Stimulated activated CD4-positive, alpha-beta T cell treated with anti-CD3 and anti-CD28 coated beads, Interleukin-2, amount 100 ng/mL, for 24 hours (primary cell): ENCODE measurements at places on chromosomes 1 and 21.
A peak's percentile ranks its signal among the peaks of the same experiment; 100 is the strongest.

GRCh38 chr21:33117101-33117888 lies 47.4 kb downstream of the OLIG1 start:
- no peak for DNase-seq

- DNase-seq: peak; percentile 27
Measured at GRCh38 chr1:235336903-235337302, 8.5 kb downstream of the GGPS1 start.

GRCh38 chr1:197725044-197725443 lies 50.2 kb downstream of the DENND1B start:
- DNase-seq: no peak

GRCh38 chr1:115296981-115297380 lies 41.1 kb downstream of the NGF start:
- no peak for DNase-seq

- no peak for DNase-seq
Measured at GRCh38 chr1:175648927-175649326, 94.5 kb downstream of the TNR start.

- no peak for DNase-seq
Measured at GRCh38 chr1:223621312-223621734, 44.2 kb downstream of the CAPN8 start.

- no peak for DNase-seq
Measured at GRCh38 chr1:36542962-36543515, 60.3 kb upstream of the CSF3R start.

DNA sequence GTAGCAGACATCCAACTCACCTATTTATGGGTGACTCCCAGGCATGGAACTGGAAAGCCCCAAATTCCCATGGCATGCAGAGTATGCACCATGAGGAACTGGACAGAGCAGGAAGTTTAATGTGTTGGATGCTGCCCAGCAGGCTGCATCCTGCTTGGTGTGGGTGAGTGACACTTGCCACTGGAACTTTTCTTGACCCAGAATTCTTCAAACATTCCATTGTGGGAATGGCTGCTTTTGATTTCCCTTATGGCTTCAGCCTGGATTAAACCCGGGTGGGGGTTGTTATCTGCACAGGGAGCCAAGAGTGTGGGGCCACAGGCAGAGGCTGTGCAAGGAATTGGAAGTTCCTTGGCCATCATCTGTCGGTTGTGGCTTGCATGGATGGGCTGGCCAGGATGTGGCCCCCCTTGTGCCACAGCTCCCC lies 26.9 kb upstream of the BACE2 start:
- DNase-seq: no peak

DNA sequence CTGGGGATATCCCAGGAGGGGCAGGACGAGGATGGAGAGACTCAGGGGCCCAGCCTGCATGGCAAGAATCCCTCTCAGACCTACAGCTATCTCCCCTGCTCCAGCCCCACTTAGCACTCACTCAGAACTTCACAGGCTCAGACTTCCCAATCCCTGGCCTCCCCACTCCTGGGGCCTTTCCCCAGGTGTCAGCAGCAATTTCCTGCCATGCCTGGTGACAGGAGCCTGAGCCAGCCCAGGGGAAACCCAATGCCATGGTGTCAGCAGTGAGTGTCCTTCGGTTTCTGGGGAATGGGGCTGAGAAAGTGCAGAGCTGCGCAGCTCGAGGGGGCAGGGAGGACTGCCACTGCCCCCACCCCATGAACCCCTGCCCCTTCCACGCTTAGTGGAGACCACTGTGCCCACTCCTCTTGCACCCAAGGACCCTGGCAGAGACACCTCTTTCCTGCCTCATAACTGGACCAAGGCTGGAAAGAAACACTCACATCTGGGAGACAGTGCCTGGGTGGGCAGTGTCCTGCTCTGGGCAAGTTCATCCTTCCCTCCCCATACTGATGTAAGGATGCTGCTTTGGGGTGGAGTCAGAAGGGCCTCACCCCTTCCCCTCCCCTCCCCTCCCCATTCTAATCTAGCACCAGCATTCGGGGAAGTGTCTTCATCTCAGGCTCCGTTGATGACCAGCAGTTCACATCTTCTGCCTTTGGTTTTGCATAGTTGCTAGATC lies 17.1 kb upstream of the UBL4B start:
- DNase-seq: no peak

GRCh38 chr21:39444421-39445180 lies 977 bp downstream of the LCA5L start:
- DNase-seq: no peak

GRCh38 chr1:220224611-220225124 lies 47.6 kb downstream of the RAB3GAP2 start:
- no peak for DNase-seq

DNA sequence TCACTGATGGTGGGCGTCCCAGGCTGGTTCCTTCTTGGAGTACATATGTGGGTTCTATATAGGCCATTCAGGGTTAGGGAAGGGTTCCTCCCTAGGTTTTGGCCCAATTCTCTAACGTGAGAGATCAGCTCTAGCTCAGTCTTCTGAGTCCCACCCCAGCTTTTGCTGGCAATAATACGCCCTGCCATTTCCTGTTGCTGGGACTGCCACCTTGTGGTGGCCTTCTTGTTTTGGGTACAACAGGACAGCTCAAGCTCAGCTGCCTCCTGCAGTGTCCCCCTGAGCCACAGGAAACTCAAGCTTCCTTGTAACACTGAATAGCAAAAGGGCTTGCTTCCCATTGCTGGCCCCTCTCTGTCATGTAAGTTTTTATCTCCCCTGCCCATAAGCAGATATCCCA lies 77.8 kb downstream of the BACH1 start:
- DNase-seq: peak; percentile 66

DNA sequence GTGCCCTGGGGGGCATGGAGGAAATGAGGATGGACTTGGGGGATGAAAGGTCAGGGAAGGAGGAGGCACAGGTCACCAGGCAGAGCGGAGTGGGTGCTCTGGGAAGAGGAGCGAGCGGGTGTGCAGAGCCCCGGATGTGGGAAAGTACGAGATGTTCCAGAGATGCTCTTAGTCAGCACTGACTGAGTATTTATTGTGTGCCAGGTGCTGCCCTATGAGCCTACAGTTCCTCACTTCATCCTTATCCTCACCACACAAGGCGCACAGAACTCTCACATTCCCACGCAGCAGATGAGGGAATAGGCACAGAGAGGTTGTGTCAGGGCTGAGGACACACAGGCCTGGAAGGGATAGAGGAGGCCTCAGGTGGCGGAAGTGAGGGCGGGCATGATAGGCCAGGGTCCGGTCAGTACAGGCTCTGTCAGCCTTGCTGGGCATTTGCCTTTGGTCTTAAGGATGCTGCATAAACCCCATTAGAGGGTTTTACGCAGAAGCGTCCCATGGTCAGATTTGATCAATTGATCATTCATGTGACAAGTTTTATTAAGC lies 77.3 kb downstream of the ARHGEF10L start:
- no peak for DNase-seq

GRCh38 chr1:95017775-95018174 lies 55.0 kb downstream of the ALG14 start:
- no peak for DNase-seq

GRCh38 chr1:243792891-243793290 lies 57.2 kb downstream of the AKT3 start:
- DNase-seq: no peak

DNA sequence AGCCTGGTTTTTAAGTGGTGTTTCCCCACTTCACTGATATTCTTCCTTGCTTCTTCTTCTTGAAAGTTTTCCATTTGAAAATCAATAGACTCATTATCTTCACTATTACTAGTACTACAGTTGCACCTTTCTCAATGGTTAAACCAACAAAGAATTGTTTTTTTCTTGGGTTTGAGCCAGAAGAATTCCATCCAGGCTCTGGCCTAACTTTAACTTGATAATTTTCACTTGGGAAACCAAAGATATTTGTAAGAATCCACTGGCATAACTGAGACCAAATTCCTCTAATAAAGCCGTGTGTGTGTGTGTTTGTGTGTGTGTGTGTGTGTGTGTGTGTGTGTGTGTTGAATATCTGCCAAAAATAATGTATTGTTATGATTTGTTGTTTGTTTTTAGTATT lies 103.2 kb downstream of the SGIP1 start:
- DNase-seq: no peak

DNA sequence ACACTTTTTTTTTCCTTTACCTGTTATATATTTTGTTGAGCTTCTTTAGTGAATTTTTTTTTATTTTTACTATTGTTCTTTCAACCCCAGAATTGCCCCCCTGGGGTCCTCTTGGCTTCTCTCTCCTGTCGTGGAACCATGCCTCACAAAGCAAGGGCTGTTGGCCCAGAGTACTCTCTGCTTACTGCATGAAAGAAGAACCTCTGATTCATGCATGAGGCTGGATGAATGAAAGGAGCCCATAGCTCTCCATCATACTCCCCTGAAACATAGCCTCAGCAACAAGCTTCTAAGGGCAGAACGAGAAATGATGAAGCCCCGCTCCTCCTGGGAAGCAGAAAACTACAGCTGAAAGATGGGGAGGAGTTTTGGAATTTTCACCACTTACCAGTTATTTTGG lies 1441.0 kb downstream of the BRINP3 start:
- DNase-seq: no peak

DNA sequence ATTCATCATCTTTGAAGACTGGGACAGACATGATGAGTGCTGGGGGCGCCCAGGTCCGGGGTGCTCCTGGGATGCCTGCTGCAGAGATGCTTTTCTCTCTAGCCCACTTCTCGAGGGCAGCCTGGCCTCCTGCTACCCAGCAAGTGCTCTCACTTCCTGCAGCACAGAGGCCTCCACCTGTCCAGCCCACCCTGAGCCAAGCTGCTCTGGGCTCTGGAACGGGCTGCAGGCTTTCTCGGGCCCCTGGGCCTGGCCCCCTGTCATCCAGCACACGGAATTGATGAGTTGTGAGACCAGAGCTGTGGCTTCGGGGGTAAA lies 469.5 kb upstream of the VAMP3 start:
- DNase-seq: no peak

DNA sequence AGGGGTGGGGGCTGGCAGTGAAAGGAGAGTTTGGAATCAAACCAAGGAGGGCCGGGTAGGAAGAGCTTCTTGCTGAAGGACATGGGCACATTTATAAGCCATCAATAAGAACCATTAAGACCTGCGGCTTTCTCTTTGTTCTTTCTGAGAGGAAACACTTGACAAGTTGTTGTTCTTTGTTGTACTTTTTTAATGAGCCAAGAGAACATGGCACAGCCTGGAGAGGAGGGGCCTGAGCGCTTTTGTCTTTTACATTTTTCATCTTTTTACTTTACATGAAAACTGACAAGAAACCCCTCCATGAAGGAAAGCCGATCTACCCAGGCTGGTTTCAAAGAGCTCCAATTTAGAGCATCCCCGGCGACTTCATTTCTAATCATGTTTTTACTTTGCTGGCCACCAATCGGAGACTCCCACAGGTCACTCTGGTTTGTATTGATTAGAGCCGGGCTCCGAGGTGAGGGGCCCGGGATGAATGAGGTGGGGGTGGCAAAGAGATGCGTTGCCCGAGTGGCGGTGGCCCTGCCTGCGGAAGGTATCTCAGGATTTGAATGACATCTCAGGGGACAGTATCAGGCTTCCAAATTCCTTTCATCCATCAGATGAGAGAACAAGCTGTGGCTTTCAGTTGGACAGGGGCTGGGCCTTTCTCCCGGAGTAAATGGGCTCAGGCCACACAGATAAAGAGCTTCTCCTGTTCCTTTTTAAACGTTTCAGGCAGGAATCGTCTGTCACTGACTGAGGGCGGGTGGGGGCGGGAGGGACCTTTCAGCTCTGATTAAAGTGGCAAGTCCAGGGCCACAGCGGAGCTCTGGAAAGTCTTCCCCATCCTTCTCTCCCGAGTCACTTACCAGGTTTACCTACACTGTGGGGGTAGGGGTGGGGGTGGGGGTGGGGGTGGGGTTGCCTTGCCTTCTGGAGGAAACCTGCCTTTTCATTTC lies 138.8 kb upstream of the ARHGEF16 start:
- DNase-seq: no peak

DNA sequence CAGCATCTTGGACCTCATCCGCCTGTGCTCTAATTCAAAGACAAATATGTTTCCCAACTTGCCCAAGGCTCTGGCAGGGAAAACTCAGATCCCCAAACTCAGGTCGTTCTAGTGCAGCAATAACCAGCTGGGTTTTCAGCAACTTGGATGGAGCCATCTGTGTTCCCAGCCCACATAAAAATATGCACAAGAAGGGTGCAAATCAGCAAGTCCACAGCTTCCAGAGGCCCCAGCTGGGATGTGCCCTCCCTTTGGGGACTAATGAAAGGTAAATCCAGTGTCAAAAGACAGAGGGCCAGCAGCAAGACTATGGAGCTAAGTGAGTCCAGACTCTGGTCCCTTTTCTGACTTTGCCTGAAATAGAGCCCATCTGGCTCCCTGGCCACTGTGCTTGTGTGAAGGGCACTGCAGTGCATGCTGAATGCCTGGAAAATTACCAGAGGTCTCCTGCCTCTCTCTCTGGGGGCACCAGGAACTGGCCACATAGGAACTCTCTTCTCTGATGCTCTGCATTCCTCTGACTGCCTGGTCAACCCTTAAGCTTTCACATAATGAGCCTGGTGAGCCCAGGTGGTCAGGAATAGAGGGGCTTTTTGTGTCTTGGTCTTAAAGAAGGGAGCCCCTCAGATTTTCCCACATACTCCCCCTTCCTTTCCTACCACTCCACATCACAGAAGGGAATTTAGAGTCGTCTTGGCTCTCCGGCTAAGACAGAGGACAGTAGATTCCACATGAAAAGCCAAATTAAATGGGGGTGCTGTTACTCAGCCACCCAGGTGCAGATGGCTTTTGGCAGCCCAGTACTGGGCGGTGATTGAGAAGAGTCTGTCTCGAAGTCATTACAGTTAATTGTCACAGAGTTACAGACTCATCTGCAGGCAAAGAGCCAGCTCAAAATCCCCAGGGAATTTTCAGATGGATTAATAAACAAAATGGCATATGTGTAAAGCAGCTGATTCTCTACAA lies 88.1 kb upstream of the C1orf21 start:
- no peak for DNase-seq

DNA sequence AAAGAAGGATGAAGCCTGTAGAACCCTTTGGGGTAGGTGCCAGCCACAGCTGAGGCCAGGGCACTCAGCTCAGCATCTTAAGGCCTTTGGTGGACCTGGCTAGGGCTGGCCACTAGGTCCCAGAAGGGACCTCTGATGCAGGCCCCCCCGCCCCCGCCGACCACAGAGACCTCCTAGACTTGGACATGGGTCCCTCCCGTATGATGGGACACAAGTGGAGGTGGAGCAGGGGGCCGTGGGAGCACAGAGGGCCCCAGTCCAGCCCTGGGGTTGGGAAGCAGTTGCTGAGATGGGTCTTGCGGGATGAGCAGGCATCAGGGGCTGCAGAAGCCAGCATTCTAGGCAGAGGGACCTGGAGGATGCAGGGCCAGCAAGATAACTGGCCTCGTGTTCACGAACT lies 3.2 kb downstream of the B4GALT2 start:
- no peak for DNase-seq

DNA sequence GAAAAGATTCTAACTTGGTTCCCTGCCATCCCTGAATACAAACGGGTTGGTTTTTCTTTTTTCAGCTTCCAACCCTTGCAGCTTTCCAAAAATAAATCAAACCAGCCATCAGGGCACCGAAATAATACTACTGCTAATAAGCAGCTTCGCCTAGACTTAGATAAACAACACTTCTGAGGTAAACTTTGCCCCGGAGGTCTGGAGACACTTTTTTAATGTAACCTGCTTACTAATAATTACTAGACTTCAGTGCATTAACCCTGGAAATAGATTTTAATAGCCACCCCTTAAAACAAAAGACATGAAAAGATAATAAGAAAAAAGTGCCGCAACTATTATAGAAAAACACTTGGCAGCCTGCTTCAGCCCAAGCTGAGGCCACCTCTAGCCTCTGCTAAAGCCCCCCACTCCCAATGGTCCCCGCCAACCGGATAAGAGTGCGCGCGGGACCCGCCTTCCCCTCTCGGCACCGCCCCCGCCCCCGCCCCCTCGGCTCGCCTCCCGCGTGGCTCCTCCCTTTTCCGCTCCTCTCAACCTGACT lies 405 bp upstream of the GADD45A start:
- no peak for DNase-seq

- DNase-seq: no peak
Measured at GRCh38 chr1:116580446-116581322, 9.9 kb upstream of the CD58 start.
